ENCODE measurements at places on chromosomes 4 and X. TPM values are rescaled to one million over a fixed set of nuclear protein-coding genes. Genes with fewer than 3 reads are reported as not detected.

Gene ZNF157
- 0.10 TPM for polyA plus RNA-seq

Gene C1QTNF7
- polyA plus RNA-seq = 1.4 TPM

Gene FDCSP
- polyA plus RNA-seq = 0.29 TPM

Gene CNKSR2
- polyA plus RNA-seq = 0.07 TPM

Gene TXK
- polyA plus RNA-seq = 0.61 TPM

Gene MTMR8
- polyA plus RNA-seq = 1.2 TPM

Gene TRIM61
- 0.06 TPM for polyA plus RNA-seq

Gene SPATA18
- 2.5 TPM for polyA plus RNA-seq

Gene P2RY8
- polyA plus RNA-seq = 0.24 TPM

Gene PABPC1L2B
- polyA plus RNA-seq = not detected

Gene PNMA6A
- 0.04 TPM for polyA plus RNA-seq
